Activated CD8-positive, alpha-beta memory T cell treated with anti-CD3 and anti-CD28 coated beads for 1 hour (primary cell): ENCODE measurements at places on chromosomes 3 and 15.

GRCh38 chr15:27086149-27086548 is 115.2 kb downstream of the GABRG3 start:
- no peak for DNase-seq

- no peak for DNase-seq
Observed at GRCh38 chr3:132242790-132243189, 74.4 kb upstream of the ACP3 start.

DNA sequence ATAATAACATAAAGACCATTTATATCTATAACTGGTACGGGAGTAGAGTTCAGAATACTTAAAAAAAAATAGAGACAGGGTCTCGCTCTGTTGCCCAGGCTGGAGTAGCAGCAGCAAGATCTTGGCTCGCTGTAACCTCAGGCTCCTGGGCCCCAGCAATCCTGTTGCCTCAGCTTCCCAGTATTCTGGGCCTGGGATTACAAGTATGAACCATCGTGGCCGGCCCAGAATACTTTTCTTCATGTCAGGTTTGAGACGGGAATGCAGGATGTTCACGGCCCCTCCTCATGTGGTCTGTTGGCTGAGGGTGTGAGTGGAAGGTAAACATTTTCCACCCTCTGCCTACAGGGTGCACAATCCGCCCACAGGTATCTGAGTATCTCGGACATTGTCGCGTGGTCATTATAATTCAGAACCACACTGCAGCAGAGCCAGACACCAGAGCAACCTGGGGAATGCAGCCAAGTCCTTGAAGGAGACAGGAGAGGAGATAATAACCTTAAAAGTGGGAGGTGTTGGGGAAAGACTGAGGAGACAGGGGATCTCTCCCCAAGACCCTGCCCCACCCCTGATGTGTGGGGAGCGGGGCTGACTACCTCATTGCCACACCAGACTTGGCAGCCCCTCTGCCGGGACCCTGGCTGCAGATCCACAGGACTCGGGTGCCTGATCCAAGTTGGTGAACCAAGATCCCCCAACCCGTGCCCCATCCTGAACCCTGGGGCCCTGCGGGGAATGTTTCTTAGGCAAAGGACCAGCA is 106.8 kb downstream of the ADCY5 start:
- DNase-seq = no peak

GRCh38 chr3:99895131-99895696 is 77.6 kb downstream of the CMSS1 start:
- DNase-seq = no peak

DNA sequence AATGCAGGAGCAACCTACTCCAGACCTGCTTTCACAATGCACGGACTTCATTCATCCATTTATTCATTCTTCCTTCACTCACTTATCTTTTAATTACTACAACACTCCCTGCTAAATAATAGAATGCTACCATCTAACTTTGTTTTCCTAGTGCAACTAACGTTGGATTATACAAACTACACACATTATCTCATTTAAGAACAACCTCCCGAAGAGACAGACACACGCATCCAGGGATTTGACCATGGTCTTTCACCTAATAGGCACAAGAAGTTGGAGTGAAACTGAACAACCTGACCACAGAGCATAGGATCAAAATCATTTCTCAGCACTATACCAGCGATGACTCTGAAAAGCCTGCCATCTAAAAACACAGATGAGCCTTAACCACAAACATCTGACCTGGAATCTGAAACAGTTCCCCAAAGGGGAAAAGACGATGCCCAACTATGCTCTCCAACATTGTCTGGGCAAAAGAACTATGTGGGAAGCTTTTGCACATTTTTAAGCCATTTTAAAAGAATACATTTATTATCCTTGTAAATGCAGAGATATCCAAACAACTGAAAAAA is 21.0 kb downstream of the ZNF385D start:
- DNase-seq = no peak

DNA sequence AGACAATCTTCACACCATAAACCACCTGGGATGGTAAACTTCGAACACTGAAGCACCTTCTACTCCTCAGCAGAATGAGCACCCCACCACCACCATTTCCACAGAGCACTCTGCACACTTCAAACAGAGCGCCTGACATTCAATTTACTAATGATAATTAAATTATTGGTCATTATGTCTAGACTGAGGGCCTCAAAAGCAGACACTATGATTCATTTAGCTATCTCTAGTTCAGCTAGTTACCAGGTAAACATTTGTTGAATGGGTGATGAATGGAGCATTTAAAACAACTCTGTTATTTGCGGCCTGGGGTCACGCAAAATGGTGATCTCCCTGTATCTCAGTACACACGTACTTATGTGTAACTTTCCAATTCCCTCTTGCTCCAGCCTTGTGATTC is 40.9 kb downstream of the ACAP2 start:
- no peak for DNase-seq

- DNase-seq = no peak
Observed at GRCh38 chr3:143146486-143147274, 27.1 kb downstream of the CHST2 start.

GRCh38 chr15:29322415-29322814 is 52.8 kb upstream of the NSMCE3 start:
- DNase-seq = no peak

DNA sequence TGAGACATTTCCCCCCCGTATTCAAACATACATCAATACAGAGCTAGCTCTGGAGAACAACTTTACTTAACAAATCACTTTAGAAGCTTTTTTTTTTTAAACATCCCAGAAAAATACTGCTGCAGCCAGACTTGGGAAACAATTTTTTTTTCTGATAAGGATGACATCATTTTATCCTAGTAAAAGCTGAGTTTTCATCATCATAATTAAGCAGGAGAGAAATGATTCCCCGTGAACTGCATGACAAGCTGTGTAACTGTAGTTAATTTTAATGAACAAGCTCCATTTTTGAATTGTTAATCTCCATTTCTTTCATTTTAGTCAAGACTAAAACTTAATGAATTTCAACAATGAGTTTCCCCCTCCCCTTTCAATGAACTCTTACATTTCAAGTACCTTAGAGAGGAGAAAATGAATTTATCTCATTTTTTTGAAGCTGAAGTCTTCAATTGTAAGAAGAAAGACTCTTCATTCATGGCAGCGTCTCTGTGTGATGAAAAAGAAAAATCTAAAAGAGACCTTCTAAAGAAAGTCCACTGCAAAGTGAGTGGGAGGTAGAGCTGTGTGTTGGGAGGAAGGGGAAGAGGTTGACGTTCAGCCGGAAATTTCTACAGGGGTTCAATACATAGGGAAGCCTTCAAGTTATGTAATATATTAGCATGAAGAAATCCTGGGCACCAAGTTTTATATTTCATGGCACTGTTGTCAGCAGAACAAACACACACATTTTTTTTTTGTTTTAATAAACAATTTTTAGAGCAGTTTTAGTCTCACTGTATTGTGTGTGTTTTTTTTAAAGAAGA is 31.7 kb downstream of the HES1 start:
- DNase-seq = no peak

DNA sequence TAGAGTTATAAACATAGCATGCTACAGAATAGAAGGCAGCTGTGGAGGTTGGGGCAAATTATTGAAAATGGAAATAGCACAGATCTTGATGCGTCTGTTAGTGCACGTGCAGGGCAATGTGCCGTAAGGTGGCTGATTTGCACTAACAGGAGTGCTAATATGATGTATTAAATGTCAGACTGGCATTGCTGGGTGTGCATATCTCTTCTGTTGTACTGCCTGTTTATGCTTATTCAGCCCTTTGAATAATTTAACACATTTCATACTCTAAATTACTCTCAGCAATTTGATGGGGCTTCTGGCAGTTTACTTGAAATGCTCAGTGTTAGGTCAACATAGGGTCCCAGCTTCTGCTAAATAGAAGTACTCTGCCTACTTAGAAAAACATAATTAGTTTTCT is 395.6 kb downstream of the MCTP2 start:
- no peak for DNase-seq

- no peak for DNase-seq
Observed at GRCh38 chr15:51641490-51642130, 19.0 kb upstream of the DMXL2 start.

- DNase-seq = no peak
Observed at GRCh38 chr15:74558706-74559105, 17.7 kb downstream of the ARID3B start.

DNA sequence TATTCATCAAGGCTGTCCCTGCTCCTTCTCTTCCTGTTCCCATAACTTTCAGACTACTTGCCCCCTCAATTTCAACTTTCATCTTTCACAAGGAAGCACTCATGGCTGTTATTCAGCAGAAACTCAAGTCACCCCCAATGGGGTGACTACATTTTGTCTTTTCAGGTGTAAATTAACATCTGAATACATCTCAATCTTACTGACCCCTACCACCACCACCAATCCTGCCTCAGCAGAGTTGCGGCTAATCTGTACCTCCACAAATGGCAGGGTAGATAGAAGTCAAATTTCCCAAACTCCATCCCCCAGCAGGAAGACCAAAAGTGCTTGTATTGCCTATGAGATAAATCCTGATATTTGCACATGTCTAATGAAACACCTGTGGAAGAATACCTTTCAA is 19.2 kb downstream of the SOX2 start:
- no peak for DNase-seq

GRCh38 chr15:52559575-52559974 is 9.3 kb downstream of the ARPP19 start:
- DNase-seq = no peak

DNA sequence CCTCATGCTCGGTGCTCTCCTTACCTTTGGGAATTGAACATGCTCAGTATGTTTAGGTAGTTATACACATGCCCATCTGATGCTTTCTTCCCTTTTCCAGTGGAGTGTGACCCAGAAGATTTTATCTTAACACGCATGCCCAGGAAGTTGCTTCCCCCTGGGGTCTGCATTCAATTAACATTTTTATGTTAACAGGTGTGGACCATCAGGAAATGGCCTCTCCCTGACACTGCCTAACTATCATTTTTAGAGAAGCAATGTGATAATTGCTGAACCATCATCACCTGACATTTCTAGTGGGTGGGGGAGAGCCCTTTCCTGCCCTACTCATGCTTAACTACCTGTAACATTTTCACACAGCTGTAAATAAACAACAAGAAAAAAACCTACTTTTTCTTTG is 55.1 kb upstream of the TGFBR2 start:
- no peak for DNase-seq

DNA sequence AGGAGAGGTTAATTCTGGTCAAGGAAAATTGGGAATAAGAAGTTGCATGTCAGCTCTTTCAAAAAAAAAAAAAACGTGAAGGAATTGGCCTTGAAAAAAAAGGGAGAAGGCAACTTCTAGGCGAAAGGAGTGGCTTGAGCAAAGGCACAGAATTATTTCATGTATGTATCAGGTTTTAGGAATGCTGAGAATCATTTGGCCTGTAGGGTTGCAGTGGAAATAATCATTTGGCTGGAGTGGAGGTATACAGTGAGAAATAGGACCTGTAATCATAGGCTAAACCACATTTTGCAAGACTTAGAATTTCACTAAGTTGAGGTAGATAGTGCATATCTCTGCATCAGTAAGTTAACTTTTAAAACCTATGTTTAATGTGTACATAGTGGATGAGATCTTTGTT is 54.9 kb downstream of the EPHA6 start:
- DNase-seq = no peak

- no peak for DNase-seq
Observed at GRCh38 chr15:82663186-82663600, 16.0 kb upstream of the CPEB1 start.

GRCh38 chr3:132079147-132079546 is 44.3 kb upstream of the CPNE4 start:
- DNase-seq = no peak

DNA sequence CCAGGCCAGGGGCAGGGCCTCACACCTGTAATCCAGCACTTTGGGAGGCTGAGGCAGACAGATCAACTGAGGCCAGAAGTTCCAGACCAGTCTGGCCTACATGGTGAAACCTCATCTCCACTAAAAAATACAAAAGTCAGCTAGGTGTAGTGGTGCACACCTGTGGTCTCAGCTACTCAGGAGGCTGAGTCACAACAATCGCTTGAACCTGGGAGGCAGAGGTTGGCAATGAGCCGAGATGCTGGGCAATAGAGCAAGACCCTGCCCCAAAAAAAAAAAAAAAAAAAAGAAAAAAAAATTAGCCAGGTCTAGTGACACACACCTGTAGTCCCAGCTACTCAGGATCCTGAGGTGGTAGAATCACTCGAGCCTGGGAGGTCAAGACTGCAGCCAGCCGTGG is 18.8 kb downstream of the MYO9A start:
- no peak for DNase-seq

- DNase-seq = no peak
Observed at GRCh38 chr3:10193692-10194327, 29.1 kb downstream of the IRAK2 start.

- DNase-seq = no peak
Observed at GRCh38 chr15:58760385-58761009, 10.6 kb upstream of the MINDY2 start.

DNA sequence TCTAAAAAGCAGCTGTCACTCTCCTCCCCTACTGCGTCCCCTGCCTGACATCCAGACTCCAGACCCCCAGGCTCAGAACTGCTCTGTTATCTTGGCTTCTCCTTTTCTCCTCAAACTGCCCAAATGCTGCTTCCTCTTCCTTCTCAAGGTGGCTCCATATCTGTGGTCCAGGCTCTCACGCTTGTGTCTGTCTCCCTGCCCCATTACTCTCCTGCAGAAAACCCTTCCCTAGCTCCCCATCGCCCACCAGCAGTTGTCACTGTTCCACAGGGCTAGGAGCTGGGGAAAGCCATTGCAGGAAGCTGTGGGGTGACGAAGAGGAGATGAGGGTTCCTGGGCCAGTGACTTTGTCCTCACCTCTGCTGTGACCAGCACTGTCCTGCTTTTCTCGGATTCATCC is 30.7 kb upstream of the CGNL1 start:
- no peak for DNase-seq

DNA sequence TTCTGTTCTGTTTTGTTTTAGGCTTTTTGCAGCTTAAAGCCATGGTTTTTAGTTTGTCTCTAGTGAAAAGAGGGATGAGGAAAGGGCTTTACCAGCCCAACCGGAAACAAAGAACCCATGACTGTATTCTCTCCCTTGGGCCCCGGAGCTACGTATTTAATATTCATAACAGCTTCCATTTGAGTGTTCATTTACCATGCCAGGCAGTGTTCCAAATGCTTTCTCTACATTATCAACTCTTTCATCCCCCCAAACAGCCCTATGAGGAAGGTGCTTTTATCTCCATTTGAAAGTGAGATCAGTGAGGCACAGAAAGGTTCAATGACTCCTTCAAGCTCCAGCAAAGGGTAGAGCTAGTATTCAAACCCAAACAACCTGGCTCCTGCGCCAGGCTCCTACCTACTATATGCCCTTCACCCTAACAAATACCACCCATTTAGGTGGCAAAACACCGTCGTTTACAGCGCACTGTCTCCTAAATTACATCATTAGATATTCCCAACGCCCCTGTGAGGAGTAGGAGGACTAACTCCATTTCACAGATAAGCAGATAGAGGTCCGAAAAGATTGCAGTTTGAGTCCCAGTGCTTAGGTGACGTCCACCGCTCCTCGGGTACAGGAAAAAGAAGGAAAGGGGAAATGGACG is 27.9 kb downstream of the GTPBP8 start:
- DNase-seq = no peak

DNA sequence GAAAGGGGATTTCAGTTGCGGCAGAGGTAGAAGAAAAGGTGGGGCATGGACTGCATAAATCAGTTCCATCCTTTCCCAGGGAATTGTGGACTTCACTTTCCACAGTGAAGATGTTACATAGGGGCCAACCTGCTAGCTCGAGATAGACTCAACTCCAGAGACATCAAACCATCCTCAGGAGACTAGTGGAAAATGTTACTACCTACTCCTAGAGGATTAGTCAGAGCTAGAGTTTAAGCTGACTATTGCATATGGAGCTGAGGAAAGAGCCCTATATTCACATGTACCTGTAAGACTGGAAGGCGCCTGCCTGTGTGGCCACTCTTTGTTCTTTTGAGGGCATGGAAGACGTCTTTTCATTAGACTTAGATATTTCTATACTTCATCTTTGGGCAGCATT is 69.2 kb downstream of the KLHL25 start:
- no peak for DNase-seq
